ENCODE measurements at places on chromosomes 3 and 15. TPM values are rescaled to one million over a fixed set of nuclear protein-coding genes. Genes with fewer than 3 reads are reported as not detected.
A peak's percentile ranks its signal among the peaks of the same experiment; 100 is the strongest.

RGMA gene
- total RNA-seq = 4.8 TPM

NGRN gene
- total RNA-seq = 35.6 TPM

- DNase-seq = no peak
Observed at GRCh38 chr15:91632981-91633380, 220.5 kb upstream of the SLCO3A1 start.

CHRNA7 gene
- total RNA-seq = 2.7 TPM

GRCh38 chr3:115254492-115255196, 107.6 kb upstream of the ZBTB20 start:
- DNase-seq = peak; percentile 22

GRCh38 chr3:72465853-72466252, 382.4 kb downstream of the SHQ1 start:
- DNase-seq = no peak

LRRC2 gene
- 1.1 TPM for total RNA-seq

SSR3 gene
- total RNA-seq = 156 TPM

GRCh38 chr15:41491889-41492288, 1.8 kb upstream of the ITPKA start:
- DNase-seq = no peak

C3orf18 gene
- total RNA-seq = 4.7 TPM

DNA sequence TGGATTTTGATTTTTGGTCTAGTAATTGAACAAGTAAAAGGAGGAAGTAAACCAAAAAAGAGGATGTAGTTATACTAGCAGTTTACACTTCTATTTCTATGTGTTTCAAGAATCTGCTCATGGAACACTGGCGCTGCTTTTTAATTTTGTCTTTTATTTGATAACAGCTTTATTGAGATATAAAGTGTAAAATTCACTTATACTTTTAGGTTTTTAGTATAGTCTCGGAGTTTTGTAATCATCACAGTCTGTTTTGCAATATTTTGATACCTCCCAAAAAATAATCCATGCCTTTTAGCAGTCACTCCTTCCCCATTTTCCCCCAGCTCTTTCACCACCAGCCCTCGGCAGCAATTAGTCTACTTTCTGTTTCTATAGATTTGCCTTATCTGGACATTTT, 18.0 kb downstream of the UBE2E2 start:
- no peak for DNase-seq
